WERI-Rb-1 (cell line): ENCODE measurements at places on chromosomes 5 and 9.

DNA sequence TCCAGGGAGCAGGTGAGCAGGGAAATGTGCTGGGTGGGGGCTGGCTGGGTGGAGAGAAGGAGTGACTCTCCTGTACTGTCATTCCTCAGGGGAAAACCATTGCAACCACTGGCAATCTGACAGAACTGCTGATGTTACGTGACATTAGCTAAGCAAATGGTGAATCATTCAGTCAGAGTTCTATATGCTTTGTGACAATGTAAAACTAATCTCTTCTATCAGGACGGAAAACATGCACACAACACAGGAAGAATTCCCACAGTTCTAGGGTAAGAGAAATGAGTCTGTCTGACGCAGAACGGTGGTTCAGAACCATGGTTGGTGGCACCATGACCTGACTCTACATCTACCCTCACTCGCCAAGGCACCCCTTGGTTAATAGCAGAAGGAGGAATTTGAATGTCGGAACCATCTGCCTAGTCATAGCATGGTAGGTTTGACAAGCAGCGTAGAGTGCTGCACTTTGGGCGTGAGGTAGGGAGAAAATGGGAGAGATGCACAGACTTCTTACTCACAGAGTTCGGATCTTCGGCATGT is 243.6 kb upstream of the PANK3 start:
- DNase-seq = no peak

DNA sequence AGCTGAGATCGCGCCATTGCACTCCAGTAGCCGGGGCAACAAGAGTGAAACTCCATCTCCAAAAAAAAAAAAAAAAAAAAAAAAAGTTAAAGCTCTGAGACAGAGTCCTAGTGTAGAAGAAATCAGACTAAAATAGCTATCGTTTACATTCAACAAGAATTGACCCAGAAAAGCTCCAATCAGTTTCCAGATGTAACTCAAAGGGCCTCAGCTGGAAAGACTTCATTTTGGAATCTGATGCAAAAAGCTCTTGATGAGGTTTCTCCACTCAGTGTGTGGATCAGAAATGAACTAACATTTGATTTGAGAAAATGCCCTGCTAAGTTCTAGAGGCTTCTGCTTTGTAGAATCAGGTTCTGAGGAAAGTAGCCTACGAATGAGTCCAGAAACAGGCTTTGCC is 7.2 kb upstream of the C1QTNF2 start:
- no peak for DNase-seq

- no peak for DNase-seq
Observed at GRCh38 chr5:141298376-141298775, 5.5 kb downstream of the SLC25A2 start.

- DNase-seq = no peak
Observed at GRCh38 chr9:134773842-134774241, 106.8 kb upstream of the FCN2 start.
